ENCODE measurements at places on chromosomes 7 and 10. TPM values are rescaled to one million over a fixed set of nuclear protein-coding genes. Genes with fewer than 3 reads are reported as not detected.

SPDYE2 gene
- not detected for total RNA-seq

FRAT1 gene
- 2.2 TPM for total RNA-seq

MCM10 gene
- 27.1 TPM for total RNA-seq

FAM221A gene
- 0.35 TPM for total RNA-seq

NPC1L1 gene
- total RNA-seq: 0.06 TPM

STAMBPL1 gene
- total RNA-seq: 40.1 TPM

BTBD16 gene
- total RNA-seq: 0.41 TPM

IKZF5 gene
- 4.5 TPM for total RNA-seq

GDF2 gene
- not detected for total RNA-seq
